Esophagus squamous epithelium (tissue), 5 donors: ENCODE measurements at places on chromosomes 2 and 18.

DNA sequence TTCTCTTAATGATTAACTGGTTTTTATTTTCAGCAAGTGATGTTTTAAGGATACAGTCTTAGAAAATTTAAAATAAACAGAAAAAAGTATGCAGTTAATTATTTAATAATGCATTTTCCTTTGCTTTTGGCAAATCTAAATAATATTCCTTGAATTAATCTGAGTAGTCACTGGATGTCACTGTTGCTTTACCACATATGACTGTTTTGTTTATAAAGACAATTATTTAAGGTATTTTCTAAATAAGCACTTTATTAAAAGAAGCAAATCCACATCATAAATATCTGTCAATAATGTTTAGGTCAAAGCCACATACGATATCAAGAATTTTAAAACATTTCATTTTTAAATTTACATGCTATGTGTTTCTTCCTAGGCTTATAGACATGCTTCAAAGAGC lies 40.6 kb upstream of the TFPI start:
- no peak for DNase-seq

GRCh38 chr2:118921646-118922045 lies 20.3 kb upstream of the MARCO start:
- DNase-seq: no peak

DNA sequence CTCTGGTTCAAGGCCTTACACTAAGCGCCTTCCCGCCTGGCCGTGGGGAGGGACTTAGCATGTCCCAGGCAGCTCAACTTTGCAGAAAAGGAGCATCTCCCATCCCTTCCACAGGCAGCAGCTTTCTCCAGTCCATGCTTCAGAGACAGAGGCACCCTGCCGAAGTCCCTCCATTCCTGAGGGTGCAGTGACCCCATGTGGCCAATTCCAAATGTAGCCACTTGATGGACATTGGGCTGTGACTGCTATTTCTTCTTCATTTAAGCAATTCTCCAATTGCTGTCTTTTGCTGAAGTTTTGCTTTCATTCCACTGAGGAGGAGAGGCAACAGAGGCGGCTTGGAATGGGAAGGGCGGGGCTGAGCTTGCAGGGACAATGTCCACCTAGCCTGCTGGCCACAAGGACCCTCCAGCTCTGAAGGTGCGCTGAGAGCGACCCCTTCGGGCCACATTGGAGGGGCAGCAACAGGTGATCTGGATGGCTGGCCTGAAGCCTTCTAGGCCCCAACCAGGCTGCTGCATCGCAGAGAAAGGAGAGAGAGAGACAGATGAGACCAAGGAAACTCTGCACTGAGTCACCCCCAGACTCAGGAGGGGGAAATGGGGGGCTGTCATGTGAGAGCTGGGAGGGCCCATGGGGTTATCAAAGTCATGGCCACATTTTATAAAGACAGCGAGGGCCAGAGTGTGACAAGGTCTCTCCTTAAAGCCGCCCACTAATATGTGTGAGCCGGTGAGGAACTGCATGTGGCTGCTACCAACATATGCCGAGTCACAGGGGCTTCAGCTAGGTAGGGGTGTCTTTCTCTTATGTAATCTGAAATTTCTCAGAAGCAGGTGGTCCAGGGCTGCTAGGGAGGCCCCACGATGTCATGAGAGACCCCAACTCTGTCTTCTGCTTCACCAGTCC lies 61.3 kb downstream of the LONRF2 start:
- DNase-seq: no peak

DNA sequence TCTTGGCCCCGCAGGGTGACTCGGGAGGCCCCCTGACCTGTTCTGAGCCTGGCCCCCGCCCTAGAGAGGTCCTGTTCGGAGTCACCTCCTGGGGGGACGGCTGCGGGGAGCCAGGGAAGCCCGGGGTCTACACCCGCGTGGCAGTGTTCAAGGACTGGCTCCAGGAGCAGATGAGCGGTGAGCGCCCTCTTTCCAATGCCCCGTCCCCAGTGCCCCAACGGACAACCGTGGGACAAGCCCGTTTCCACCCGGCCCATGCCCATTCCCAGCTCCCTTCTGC lies 2.6 kb upstream of the CHRND start:
- no peak for DNase-seq

GRCh38 chr18:647304-647703 lies 10.1 kb upstream of the TYMS start:
- DNase-seq: no peak

GRCh38 chr2:173989884-173990215 lies 24.7 kb upstream of the SP3 start:
- DNase-seq: no peak

- DNase-seq: no peak
Measured at GRCh38 chr18:11985586-11985985, 4.3 kb downstream of the IMPA2 start.

GRCh38 chr2:14960686-14961324 lies 328.3 kb downstream of the LRATD1 start:
- DNase-seq: no peak

GRCh38 chr2:237501892-237502513 lies 15.0 kb downstream of the MLPH start:
- DNase-seq: no peak

DNA sequence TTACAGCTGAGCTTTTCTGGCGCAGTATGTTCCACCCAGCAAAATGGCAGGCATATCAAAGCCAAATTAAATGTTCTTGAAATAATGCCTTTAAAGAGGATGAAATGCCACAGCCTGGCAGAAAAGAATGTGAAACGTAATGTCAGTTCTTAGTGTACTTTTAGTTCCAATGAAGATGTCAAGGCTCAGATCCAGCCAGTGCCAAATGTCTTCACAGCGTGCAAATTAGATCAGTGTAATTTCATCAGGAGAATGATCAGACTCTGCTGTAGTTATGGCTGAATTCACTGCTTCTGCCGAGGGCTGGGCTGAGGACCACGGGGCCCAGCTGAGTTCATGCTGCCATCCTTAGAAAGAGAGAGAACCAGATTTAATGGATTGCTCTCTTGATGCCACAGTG lies 78.7 kb upstream of the ITGA4 start:
- no peak for DNase-seq

GRCh38 chr2:168194784-168195522 lies 52.4 kb downstream of the STK39 start:
- no peak for DNase-seq

- DNase-seq: no peak
Measured at GRCh38 chr2:207073412-207073800, 92.3 kb downstream of the KLF7 start.

DNA sequence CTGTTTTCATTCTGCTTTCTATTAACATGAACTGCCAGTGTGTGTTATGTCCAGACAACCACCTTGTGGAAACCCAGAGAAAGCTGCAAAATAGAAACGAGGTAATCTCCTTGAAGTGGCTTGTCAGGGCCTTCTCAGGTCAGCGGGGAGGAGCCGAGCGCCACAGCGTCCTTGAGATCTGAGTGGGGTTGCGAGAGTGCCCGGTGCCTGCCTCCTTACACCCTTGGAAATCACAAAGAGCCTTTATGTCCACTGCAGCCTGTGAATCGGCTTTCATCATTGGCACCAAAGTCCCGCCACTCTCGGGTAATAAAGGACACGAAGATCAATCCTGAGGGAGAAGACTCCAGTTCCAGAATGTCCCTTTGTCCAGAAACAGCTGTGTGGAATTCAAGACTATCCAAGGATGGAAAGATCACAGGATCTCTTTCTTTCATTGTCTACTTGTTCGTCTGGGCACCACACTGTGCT lies 135.2 kb downstream of the HRH4 start:
- DNase-seq: no peak

- no peak for DNase-seq
Measured at GRCh38 chr2:191845248-191845715, 1.6 kb downstream of the CAVIN2 start.

DNA sequence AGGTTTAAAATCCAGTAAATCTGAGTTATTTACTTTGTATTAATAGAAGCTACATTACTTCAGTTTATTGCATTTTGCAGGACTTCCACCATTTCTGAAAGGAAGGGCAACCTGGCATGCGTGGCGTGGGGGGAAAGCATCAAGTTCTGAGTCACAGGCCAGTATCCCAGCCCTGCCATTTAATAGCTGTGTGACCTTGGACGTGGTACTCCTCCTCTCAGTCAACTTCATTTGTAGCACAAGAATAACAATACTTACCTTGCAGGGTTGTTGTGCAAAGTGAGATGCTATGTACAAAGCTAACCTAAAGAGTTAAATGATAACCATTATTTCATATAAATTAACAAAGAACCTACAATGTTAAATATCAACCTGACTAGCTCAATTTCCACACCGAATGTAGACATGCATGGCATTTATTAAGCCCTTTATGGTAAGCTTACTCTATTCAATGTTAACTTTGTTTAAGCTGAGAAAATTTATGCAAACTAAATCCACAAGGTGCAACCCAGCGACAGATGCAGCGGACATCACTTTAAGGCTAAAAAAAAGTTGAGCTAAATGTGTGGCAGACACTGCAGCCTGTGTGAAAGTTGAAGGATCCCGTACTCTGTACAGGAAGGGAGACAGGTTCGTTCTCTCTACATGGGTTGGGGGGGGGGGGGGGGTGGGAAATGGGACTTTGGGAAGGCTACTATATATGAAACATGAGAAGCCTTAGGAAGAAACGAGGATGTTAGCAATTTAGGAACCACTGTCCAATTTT lies 17.2 kb upstream of the STPG4 start:
- DNase-seq: no peak

- DNase-seq: no peak
Measured at GRCh38 chr2:217599906-217600305, 402.9 kb downstream of the TNS1 start.

GRCh38 chr2:168188002-168188401 lies 59.4 kb downstream of the STK39 start:
- DNase-seq: no peak

DNA sequence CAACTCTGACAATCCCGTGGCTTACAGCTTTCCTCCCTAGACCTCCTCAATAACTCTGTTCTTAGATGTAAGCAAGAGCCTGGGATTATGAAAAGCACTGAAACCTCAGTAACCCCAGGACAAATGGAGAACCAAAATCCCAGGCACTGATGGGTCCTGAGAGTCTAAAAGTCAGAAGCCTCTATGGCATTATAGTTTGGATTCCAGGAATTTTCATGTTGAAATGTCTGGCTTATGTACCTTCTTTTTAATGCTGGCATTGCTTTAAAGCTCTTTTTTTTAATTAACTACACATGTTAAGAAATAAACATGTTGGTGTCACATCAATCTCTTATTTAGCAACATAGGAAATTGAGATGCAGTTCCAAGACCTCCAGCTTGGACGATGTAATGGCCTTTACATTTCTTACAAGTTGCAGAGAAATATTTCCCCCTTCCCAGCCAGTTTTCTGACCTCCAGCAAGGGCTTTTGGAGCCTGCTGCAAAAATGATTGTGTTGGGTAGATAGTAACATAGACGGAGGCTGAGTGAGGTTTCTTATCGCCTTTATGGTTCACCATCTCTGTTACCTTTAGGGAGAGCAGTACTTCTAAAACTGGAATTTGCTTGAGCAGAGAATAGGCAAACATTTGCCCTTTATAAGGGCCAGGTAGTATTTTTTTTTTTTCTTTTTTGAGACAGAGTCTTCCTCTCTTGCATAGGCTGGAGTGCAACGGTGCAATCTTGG lies 84.8 kb upstream of the RASGRP3 start:
- no peak for DNase-seq

DNA sequence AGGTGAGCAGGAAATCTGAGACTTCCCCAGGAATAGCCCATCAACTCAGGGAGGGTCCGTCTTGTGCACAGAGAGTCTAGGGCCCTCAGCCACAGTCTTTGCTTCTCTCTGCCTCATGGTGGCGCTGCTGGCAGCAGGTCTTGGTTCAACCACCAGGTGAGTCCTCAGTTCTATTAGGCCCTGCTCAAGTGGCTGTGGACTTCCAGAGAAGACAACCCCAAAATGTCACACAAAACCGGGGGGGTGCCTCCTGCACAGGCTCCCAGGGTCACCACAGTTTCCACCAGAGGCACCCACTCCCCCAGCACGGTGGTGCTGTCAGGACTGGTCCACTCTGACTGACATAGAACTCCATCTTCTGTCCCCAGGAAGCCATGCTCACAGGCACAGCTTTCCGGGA lies 2.4 kb upstream of the CHRNG start:
- no peak for DNase-seq

DNA sequence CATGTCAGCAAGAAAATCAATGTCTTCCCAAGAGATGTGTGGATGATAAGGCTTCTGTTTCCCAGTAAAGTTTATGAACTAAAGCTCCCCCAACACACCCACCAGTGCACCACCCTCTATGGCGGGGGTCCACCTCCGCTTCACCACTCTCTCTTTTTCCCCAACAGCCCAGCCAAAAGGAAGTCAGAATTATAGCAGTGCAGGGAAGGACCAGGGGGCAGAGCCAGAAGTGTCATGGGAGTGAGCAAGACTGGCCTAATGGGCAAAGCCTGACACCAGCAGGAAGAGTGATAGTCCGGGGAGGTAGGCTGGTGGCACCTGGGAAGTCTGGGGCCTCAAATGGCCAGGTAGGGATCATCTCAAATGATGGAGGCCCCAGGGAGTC lies 167.7 kb downstream of the ZFP36L2 start:
- no peak for DNase-seq

DNA sequence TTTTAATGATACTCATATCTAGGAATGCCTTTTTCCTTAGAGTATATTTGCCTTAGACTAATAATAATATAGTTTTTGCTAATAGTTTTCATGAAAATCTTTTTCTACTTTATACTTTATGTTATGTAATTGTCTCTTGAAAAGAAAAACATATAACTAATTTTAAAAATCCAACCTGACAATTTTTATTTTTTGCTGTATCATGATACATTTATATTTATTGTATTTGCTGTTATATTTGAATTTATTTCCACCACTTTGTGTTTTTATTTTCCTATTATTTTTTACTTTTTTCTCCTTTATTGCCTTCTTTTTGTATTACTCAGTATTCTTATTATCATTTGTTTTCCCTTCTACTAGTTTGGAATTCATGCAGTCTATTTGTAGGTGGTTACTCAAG lies 85.4 kb downstream of the MBD5 start:
- no peak for DNase-seq

GRCh38 chr2:164388511-164388910 lies 232.8 kb downstream of the GRB14 start:
- DNase-seq: no peak

- DNase-seq: no peak
Measured at GRCh38 chr2:236501531-236501930, 68.1 kb upstream of the ACKR3 start.

GRCh38 chr2:210028178-210028577 lies 25.7 kb downstream of the RPE start:
- no peak for DNase-seq

GRCh38 chr2:227238238-227239237 lies 74.1 kb downstream of the COL4A3 start:
- no peak for DNase-seq

DNA sequence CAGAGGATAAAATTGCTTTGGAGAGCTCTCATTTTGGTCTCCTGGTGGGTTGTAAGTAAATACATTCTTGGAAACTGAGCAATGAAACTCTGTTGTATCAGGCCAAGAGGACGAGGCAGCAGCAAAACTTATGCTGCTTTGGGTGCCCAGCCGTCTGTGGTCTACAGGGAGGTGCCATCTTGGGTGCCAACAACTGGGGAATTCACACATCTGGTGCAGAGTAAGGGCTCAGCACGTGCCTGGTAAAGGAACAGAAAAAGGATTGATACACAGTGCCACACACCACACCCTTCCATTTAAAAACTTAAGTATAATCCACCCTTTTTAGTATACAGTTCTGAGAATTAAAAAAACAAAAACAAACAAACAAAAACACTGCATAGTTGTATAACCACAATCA lies 221.9 kb downstream of the TSN start:
- no peak for DNase-seq

- no peak for DNase-seq
Measured at GRCh38 chr18:35933982-35934381, 38.5 kb upstream of the RMP24 start.
